Activated naive CD4-positive, alpha-beta T cell treated with anti-CD3 and anti-CD28 coated beads, Interleukin-2, amount 10 ng/mL, durations not matched to agents 7 days and 5 days (primary cell): ENCODE measurements at places on chromosomes 7 and 10.
A peak's percentile ranks its signal among the peaks of the same experiment; 100 is the strongest.

- H3K27ac ChIP-seq, result no peak overlapping the region
- H3K27me3 ChIP-seq, result peaks cover 10% of the 10 kb centered on the region
- H3K4me3 ChIP-seq, result no peak overlapping the region
- peak; percentile 23 for DNase-seq
- no peaks in the 10 kb centered on the region for H3K4me1 ChIP-seq
Observed at GRCh38 chr10:111360260-111360925, 283.6 kb downstream of the ADRA2A start.

GRCh38 chr10:34567659-34568253, 247.3 kb downstream of the PARD3 start:
- DNase-seq, result no peak
- no peaks in the 10 kb centered on the region for H3K27me3 ChIP-seq
- no peaks in the 10 kb centered on the region for H3K4me1 ChIP-seq
- no peaks in the 10 kb centered on the region for H3K36me3 ChIP-seq
- no peak overlapping the region for H3K4me3 ChIP-seq
- H3K27ac ChIP-seq, result no peak overlapping the region

GRCh38 chr10:128470321-128470965, 344.2 kb upstream of the MKI67 start:
- H3K4me3 ChIP-seq, result no peak overlapping the region
- H3K27ac ChIP-seq, result no peak overlapping the region
- H3K27me3 ChIP-seq, result no peaks in the 10 kb centered on the region
- no peaks in the 10 kb centered on the region for H3K36me3 ChIP-seq

DNA sequence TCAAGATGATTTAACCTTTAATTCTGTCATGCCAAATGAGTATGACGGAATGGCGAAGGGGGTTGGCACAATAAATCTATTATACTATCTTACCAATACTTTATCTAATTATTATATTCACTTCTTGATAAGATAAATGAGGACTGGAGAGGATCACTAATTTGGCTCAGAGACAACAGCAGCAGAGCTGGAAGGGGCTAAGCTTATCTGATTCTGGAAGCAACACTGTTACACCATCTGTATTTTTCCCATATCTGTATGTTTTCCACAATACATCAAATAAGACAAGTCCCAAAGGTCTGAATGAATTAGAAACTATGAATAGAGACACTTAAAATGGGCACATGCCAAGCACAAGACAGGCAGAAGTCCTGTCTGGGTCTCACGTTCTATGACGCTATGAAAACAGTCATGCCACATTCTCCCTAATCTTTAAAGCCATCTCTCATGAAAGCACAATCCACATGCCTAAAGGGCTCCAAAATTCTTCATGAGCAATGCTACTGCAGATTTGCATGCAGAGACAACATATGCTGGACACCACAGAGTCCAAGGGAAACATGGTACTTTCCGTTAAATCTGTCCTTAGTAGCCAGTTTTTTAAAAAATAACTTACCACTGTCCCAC, 88.3 kb downstream of the SLC25A13 start:
- no peak overlapping the region for H3K4me3 ChIP-seq
- no peaks in the 10 kb centered on the region for H3K4me1 ChIP-seq
- DNase-seq, result no peak
- peaks cover 10% of the 10 kb centered on the region for H3K36me3 ChIP-seq

DNA sequence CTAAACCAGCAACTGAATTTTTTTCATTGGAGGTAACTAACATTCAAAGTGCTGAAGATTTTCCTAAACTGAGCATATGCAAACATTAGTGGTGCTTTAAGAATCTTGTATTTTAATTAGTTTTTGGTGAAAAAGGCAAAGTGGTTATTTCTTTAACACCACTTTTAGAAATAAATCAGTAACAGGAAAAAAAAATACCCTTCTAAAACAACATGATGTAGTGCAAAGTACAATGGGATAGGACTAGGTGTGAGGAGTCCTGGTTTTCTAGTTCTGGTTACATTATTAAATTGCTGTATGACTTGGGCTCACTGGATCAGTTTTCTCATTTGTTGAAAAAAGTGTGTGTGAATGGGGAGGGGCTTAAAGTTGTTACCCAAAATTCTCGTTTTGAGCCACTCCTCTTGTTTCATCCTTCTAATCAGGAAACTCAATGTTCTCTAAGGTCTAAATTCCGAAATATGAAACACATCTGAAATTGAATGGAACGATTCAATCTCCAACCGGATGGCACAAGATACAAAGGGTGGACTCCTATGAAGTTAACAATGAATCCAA, 1.8 kb downstream of the WASL start:
- peaks cover 25% of the 10 kb centered on the region for H3K36me3 ChIP-seq
- H3K4me1 ChIP-seq, result peaks cover 59% of the 10 kb centered on the region
- H3K27ac ChIP-seq, result peak overlapping the region; percentile 91
- no peak for DNase-seq

DNA sequence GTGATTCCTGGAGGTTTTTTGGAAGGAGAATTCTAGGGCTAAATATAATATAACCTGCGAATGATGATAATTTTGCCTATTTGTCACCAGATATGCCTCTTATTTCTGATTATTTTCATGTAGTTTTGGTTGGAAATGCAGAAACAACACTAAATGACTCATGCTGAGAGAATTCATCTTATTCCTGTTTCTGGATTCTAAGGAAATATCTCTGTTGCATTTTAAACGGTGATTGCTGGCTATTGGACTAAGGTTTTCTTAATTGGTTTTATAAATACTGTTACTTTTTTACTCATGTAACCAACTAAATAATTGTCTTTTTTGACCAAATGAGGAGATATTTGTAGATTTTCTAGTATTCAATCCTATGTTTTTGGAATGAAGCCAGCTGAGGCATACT, 204.9 kb upstream of the NPSR1 start:
- H3K27ac ChIP-seq, result no peak overlapping the region
- H3K27me3 ChIP-seq, result no peaks in the 10 kb centered on the region
- no peaks in the 10 kb centered on the region for H3K36me3 ChIP-seq
- no peak overlapping the region for H3K4me3 ChIP-seq

DNA sequence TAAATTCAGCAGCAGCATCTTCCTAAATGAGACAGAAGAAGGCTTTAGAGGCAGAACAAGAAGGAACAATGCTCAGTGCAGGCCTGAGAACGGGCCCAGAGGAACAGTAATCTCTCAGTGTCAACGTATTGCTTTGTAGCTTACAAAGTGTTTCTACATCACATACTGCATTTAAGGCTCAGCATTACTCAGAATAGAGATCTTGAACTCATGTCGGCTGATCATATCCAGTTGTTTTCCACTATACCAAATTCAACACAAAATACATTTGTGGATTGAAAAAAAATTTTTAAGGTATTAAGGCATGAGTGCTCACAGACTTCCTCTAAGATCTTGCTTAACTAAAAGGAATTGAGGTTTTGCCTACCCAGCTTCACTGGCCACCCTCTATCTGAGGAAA, 325.1 kb downstream of the HPSE2 start:
- DNase-seq, result no peak
- no peak overlapping the region for H3K27ac ChIP-seq
- H3K4me3 ChIP-seq, result no peak overlapping the region
- no peaks in the 10 kb centered on the region for H3K4me1 ChIP-seq

- DNase-seq, result no peak
- peaks cover 14% of the 10 kb centered on the region for H3K4me1 ChIP-seq
- peaks cover 27% of the 10 kb centered on the region for H3K36me3 ChIP-seq
- no peak overlapping the region for H3K27ac ChIP-seq
- no peak overlapping the region for H3K4me3 ChIP-seq
Observed at GRCh38 chr10:3793553-3793952, 8.5 kb upstream of the KLF6 start.

- H3K27me3 ChIP-seq, result peaks cover 33% of the 10 kb centered on the region
- no peak for DNase-seq
- no peak overlapping the region for H3K27ac ChIP-seq
- no peaks in the 10 kb centered on the region for H3K36me3 ChIP-seq
- H3K4me3 ChIP-seq, result no peak overlapping the region
Observed at GRCh38 chr10:49273082-49273465, 25.9 kb upstream of the C10orf71 start.

- no peaks in the 10 kb centered on the region for H3K4me1 ChIP-seq
- no peaks in the 10 kb centered on the region for H3K36me3 ChIP-seq
- no peak overlapping the region for H3K27ac ChIP-seq
- no peak overlapping the region for H3K4me3 ChIP-seq
Observed at GRCh38 chr10:72736176-72736827, 44.4 kb downstream of the MCU start.

- H3K4me3 ChIP-seq, result no peak overlapping the region
- H3K36me3 ChIP-seq, result peaks cover 16% of the 10 kb centered on the region
- no peak overlapping the region for H3K27ac ChIP-seq
- H3K27me3 ChIP-seq, result no peaks in the 10 kb centered on the region
- DNase-seq, result no peak
Observed at GRCh38 chr7:44755698-44756627, 7.3 kb downstream of the ZMIZ2 start.

DNA sequence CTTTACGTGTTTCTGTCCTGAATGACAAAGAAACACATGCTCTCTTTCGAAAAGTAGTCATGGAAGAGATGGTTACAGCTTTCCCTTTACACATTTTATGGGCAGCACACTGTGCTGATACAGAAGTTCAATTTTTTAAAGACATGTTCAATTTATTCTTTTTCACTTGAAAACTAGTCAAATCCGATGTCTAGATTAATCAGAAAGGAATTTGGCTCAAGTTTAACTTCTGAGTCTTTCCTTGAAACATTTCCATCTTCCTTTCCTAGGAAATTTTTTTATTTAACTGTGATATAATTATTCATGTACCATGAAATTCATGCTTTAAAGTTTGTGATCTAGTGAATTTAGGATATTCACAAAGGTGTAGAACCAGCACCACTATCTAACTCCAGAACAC, 360.1 kb downstream of the TNS3 start:
- no peaks in the 10 kb centered on the region for H3K36me3 ChIP-seq
- H3K27me3 ChIP-seq, result no peaks in the 10 kb centered on the region
- no peak for DNase-seq
- peaks cover 15% of the 10 kb centered on the region for H3K4me1 ChIP-seq
- no peak overlapping the region for H3K27ac ChIP-seq

GRCh38 chr7:83162402-83163256, at the start of gene PCLO:
TSS of gene PCLO (minus strand) at chr7:83162884. CDS start at chr7:83162592, 292 bp downstream.
- no peak within 1 kb of the TSS for H3K27ac ChIP-seq
- peak; percentile 59 for DNase-seq
- H3K4me1 ChIP-seq, result no peaks in the 10 kb centered on the region
- peaks cover 14% of the 10 kb centered on the region for H3K27me3 ChIP-seq
- H3K36me3 ChIP-seq, result no peaks in the 10 kb centered on the region

GRCh38 chr10:106424054-106424453, 740.5 kb downstream of the SORCS1 start:
- H3K4me3 ChIP-seq, result no peak overlapping the region
- H3K27me3 ChIP-seq, result no peaks in the 10 kb centered on the region
- H3K4me1 ChIP-seq, result no peaks in the 10 kb centered on the region
- H3K27ac ChIP-seq, result no peak overlapping the region
- no peaks in the 10 kb centered on the region for H3K36me3 ChIP-seq
- DNase-seq, result no peak

GRCh38 chr7:117088623-117089194, 135.4 kb downstream of the ST7 start:
- H3K36me3 ChIP-seq, result no peaks in the 10 kb centered on the region
- H3K27ac ChIP-seq, result no peak overlapping the region
- H3K4me1 ChIP-seq, result peaks cover 16% of the 10 kb centered on the region
- H3K27me3 ChIP-seq, result peaks cover 3% of the 10 kb centered on the region
- no peak for DNase-seq

DNA sequence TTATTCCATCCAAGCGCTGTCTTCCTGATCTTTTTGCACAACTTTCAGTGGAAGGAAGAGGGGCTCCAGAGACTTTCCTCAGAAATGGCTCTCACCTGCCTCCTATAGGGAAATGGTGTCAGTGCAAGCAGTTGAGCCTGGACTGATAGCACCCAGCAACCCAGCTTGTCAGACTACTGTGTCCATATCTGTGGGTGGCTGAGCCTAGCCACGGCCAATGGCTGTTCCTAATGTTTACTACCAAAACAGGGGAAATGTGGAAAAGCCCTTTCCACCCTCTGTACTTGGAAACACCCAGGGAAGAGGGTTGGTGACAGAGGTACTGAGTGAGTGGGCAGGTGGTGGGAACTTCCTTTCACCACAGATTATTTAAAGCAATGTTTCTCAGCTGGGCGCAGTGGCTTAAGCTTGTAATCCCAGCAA, 4.3 kb upstream of the YKT6 start:
- peak; percentile 57 for DNase-seq
- H3K4me3 ChIP-seq, result no peak overlapping the region
- H3K36me3 ChIP-seq, result no peaks in the 10 kb centered on the region
- no peak overlapping the region for H3K27ac ChIP-seq

DNA sequence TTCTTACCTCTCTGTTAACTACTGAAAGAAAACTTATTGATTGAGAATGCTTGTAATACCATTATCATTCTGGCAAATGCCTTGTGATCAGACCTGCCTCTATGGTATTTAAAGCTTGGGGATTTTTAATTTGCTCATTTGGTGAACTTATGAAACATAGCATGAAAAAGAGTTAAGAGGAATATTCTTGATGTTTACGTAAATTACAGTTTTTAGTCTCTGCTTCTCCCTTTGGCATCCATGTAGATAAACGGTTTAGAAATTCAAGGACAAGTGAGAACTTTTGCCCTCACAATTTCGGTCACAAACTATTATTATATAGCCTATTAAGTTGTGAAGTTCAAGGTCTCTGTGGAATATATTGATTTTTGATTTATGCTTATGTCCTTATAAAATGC, 11.2 kb upstream of the CELF2 start:
- no peak overlapping the region for H3K27ac ChIP-seq
- no peak overlapping the region for H3K4me3 ChIP-seq
- H3K27me3 ChIP-seq, result peaks cover 54% of the 10 kb centered on the region

GRCh38 chr7:38748056-38748610, 117.0 kb upstream of the AMPH start:
- H3K36me3 ChIP-seq, result peaks cover 33% of the 10 kb centered on the region
- no peak overlapping the region for H3K27ac ChIP-seq
- no peaks in the 10 kb centered on the region for H3K4me1 ChIP-seq
- H3K4me3 ChIP-seq, result no peak overlapping the region

- DNase-seq, result no peak
- H3K4me3 ChIP-seq, result no peak overlapping the region
- H3K27me3 ChIP-seq, result peaks cover 17% of the 10 kb centered on the region
- no peaks in the 10 kb centered on the region for H3K36me3 ChIP-seq
Observed at GRCh38 chr10:79084012-79084971, 15.5 kb downstream of the ZMIZ1 start.

DNA sequence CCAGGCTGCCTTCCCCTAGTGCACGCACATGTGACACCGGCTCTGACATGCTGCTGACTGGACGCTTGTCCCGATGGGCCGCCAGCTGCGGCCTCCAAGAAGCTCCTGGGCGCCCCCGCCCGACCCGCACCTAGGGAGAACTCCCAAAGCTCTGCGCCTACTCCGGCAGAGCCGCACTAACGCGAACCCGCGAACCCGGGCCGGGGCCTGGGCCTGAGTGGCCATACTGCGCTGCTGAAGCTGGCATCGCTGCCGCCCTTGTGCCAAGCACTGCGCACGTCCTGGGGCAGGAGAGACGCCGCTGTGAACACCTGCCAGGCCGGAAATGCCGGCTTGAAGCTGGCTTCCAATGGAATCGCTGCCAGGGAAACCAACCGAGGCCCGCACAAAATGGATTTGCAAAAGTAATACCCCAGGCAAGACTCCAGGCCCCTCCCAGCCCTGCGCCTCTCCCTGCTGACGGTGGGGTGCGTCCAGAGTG, 85.1 kb downstream of the WASHC2A start:
- no peaks in the 10 kb centered on the region for H3K4me1 ChIP-seq
- H3K4me3 ChIP-seq, result no peak overlapping the region
- no peaks in the 10 kb centered on the region for H3K36me3 ChIP-seq
- no peak for DNase-seq
